HS-5 (cell line): ENCODE measurements at places on chromosomes 6 and 20.

GRCh38 chr6:75528423-75528822 is 34.8 kb upstream of the FILIP1 start:
- DNase-seq: no peak

- DNase-seq: no peak
Observed at GRCh38 chr6:19905584-19905983, 68.4 kb downstream of the ID4 start.

DNA sequence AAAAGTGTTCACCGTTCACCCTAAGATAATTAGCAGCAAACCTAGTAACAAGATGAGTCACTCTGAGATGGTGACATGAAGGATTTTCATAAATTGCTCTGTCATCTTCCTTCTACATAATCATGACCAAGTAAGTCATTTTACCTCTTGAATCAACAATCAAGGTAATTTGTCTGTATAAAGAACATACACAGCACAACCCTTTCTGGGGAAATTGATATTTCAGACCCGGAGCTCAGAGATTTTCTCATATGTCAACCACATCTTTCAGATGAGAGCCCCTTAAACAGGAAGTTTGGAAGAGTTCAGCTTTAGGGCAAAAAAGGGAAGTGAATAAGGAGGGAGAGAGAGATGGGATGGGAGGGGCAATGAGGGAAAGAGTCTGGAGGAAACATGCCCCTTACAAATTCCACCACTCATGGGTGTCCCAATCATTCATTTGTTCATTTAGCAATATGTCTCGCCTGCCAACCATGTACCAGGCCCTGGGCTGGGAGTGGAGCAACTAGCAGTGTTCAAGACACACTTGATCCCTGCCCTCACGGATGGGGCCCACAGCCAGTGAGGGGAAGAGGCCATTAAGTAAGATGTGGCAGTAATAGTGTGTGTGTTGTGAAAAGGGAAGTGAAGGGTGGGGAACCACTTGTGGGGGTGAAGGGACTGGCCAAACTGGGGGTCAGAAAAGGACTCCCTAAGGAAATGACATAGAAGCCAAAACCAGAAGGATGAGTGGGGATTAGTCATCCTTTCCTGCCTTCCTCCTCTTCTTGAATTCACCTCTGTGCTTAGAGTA is 190.9 kb downstream of the MAFB start:
- peak; percentile 54 for DNase-seq

DNA sequence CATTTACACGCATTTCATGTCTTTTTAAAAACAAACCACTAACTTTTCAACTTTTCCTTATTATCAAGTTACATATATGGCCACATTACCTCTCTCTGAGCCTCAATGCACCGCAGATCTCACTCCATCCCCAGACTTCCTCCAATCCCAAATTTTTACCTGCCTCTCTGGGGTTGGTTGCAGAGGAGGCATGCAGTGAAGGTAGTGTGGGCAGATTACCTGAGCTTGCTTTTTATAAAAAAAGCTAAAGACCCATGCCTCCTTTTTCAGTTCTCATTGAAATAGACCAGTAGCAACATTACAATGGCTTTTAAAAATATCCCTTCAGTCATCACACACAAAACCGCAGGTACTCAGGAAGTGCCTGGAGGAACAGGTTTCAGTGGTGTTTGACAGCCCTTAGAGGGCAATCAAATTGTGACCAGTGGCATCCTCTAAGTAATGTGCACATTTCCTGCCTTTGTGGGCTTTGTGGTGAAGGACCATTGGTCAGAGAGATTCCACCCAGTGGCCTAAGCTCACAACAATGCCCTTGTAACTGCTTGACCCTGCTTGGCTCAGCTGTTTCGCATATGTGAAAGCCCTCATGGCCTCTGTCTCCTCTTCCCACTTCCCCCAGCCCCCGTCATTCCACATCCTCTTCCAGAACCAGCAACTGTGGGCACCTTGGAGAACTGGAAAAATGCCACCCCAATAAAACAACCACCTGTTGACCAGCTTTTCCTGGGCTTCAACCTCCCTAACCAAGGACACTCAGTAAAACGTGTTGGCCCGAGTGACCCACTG is 30.2 kb upstream of the IL17A start:
- DNase-seq: no peak

DNA sequence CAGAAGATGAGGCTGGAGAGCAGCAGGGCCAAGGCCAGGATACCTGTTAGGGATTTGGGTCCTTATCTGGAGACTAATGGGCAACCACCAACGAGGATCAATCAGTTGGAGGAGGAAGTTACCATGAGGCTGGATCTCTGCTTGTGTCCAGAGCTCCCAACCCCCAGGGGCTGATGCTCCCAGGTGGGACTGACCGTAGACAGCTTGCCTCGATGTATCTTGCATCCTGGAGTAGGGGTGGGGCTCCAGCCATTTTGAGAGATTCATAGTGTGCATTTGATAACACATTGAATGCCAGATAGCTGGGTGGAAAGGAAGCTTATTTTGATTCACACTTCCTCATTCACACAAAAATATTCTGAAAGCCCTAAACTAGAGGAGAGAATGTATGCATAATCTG is 4.6 kb upstream of the RFPL4B start:
- DNase-seq: no peak

- no peak for DNase-seq
Observed at GRCh38 chr20:2038161-2038560, 44.3 kb upstream of the PDYN start.

- peak; percentile 48 for DNase-seq
Observed at GRCh38 chr6:107847844-107848802, 24.0 kb upstream of the SCML4 start.

DNA sequence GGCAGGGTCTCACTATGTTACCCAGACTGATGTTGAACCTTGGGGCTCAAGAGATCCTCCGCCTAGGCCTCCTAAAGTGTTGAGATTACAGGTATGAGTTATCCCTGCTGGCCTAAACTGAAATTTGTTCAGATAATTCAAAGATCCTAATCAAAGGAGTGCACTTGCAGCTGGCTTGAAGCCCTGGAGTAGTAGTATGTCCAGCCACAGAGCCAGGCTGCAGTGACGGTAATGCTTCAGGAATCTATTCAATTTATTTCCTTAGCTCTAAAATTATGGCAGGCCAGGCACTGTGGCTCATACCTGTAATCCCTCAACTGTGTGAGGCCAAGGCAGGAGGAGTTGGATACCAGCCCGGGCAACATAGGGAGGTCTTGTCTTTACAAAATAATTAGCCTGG is 1.4 kb upstream of the DDX43 start:
- DNase-seq: no peak

DNA sequence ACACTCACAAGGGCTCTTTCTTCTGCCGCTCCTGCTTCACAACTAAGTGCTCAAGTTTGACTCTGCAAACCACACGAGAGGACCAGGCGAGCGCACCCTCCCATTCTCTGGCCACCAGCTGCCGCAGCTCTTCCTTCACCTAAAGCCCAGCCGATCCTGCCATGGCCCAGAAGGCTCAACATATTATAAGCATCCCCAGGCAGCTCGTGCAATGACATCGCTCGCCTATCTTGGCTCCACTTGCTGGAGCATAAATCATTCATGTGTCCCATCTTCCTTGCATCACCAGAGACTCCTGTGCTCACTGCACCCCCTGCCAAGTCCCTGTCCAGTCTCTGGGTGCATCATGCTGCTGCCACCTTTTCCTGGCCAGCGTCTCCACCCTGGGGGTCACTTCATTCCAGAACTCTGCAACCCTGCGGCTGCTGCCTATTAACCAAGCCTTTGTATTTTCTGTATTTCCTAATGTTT is 59.0 kb downstream of the PSMG4 start:
- DNase-seq: no peak

DNA sequence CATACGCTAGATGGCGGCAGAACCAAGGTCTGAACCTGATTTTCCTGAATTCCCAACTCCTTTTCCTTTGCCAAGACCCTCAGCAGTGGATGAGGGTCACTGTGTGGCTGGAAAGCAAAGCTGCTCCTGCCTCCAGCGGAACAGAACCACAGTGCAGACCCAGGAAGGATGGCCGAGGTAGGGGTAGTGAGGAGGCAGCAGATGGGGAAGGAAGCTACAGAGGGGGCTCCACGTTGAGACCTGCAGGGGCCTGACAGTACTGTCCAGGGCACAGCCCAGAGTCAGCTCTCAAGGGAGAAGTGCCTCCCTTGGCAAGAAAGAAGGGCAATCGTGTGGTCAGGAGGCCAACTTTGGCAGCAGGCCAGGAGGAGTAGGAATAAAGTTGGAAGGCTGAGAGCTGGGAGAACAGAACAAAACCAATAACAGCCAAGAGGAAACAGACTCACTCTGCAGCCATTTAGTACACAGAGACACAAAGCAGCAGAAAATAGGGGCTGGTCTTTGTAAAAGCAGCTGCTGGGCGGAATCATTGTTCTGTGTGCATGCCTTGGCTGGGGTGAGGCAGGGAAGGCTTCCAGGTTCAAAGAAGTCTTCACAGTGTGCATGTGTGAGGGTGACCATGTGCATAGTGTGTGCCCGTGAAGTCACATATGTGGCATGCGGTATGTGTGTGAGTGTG is 3.1 kb downstream of the GABRR2 start:
- no peak for DNase-seq

DNA sequence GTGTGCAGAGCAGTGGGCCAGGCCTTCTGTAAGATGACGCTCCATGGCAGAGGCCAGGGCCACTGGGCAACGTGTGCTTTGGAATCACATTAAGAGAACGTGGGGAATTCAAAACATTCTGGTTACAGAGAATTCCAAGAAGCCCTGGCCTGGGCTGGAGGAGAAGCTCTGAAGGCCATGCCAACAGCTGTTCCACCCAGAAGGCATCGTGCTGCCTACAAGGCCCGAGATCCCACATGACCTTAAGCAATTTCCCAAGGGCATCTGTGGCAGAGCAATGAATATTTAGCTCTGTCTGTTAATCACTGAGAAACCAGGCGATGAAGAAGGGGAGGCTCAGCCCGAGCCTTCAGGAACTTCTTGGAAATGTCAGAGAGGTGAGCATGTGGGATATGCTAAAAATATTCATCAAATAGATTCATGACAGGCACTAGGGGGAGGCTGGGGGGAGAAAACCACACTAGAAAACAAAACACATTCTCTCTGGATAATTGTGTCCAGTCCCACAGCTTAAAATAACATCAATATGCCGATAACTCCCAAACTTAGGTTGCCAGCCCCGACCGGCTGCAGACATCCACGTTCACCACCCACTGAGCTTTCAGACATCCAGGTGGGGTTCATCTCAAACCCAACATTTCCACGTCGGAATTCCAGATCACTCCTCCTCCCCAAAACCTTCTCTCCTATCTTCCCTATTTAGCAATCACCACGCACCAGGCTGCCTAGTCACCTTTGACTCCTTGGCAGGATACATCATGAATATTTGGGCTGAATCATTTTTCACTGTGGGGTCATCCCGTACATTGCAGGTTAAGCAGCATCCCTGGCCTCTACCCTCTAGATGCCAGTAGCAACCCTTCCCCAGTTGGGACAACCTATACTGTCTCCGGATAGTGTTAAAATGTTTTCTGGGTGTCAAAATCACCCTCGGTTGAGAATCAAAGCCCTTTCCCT is 6.6 kb downstream of the SULF2 start:
- no peak for DNase-seq

GRCh38 chr6:151701911-151702562 is 105.4 kb upstream of the ESR1 start:
- no peak for DNase-seq

GRCh38 chr6:89411145-89412070 is 665 bp downstream of the RRAGD start:
- DNase-seq: no peak

DNA sequence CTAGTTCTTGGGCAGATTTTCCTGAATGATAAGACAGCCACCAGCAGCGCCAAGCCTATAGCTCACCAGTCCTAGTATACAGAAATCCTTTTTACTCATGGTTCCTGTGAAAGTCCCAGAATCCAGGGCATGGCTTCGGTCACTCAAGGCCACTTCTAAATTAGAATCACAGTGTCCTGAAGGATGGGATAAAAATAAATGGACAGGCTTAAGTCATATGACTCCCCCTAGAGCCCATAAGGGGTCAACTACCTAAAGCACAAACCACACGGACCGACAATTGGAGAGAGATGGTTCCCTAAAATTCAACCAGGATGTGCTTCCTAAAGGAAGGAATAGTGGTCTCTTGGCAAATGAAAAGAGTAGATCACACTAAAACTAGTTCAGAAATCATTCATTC is 404.1 kb upstream of the PLCB4 start:
- no peak for DNase-seq

- no peak for DNase-seq
Observed at GRCh38 chr6:5498579-5498899, 237.2 kb downstream of the FARS2 start.

GRCh38 chr6:22030730-22031619 is 265.9 kb downstream of the PRL start:
- no peak for DNase-seq

GRCh38 chr20:12056839-12057238 is 139.1 kb downstream of the BTBD3 start:
- DNase-seq: no peak

GRCh38 chr20:20606050-20606449 is 106.4 kb downstream of the RALGAPA2 start:
- DNase-seq: no peak

- DNase-seq: no peak
Observed at GRCh38 chr20:33791959-33792597, 19.1 kb upstream of the CHMP4B start.
